ENCODE measurements at places on chromosomes 6 and 20.

DNA sequence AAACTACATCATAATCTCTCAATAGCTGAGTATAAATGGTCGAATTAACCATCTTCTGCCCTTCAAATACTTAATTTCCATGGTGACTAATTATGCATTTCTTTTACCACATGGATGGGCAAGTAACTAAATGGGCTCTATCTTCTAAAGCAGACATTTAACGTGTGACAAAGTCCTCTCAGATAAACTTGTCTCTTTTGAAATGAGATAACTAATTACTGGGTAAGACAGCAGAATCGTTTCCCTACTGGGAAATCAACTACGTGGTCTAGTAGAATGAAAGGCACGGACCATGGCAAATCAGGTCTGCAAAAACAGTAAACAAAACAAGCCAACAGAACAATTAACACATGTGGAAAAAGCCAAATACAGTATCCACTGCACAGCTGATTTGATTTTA is 137.7 kb downstream of the BACH2 start:
- DNase-seq: no peak

- peak; percentile 96 for DNase-seq
Observed at GRCh38 chr6:154733626-154734382, 588 bp downstream of the SCAF8 start.

DNA sequence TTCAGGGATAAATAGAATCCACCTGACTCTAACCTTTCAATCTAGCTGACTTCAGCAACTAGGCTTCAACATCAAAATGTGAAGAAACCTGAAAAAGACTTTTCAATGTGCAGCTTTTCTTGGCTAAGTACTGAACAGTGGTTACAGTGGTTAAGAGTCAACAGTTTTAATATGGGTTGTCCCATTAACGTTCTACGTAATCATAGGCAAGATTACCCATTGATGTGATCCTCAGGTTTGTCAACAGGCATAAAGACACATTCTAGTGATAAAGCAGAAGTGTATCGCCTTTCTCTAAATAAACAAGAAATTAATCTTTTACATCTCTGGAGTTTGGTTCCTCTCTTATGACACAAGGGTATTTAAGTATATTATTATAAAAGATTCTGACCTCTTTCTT is 154.1 kb upstream of the RUNX2 start:
- no peak for DNase-seq

DNA sequence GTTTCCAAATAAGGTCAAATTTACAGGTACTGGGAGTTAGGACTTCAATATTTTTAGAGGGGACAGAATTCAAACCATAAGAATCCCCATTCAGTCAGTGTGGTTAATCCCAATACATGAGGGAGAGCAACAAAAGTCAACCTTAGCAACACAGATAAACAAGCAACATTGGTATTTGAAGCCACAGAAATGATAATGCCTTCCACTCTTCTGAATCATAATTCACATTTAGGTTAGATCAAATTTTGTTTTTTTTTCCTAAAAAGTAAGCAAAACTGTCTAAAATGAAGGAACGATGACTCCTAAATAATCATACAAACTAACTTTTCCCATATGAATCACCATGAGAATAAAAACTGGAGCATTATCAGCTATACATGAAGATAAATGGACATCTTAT is 246.0 kb upstream of the TENT5A start:
- DNase-seq: no peak

DNA sequence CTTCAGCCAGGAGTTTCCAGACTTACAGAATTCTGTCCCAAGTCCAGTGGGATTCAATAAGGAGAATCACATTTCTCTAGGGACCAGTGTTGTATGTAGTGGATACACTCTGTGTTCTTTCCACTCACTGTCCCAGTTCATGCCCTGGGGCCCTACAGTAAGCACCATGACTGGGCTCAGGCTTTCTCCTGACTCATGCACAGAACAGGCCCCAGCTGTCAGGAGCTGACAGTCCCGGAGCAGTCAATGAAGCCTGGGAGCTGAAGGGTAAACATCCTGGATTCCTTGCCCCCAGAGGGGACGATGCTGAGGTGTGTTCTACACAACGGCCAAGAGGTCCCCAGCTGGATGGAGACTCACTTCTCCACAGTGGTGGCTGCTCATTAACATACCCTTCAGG is 40.2 kb upstream of the LRFN2 start:
- peak; percentile 62 for DNase-seq

DNA sequence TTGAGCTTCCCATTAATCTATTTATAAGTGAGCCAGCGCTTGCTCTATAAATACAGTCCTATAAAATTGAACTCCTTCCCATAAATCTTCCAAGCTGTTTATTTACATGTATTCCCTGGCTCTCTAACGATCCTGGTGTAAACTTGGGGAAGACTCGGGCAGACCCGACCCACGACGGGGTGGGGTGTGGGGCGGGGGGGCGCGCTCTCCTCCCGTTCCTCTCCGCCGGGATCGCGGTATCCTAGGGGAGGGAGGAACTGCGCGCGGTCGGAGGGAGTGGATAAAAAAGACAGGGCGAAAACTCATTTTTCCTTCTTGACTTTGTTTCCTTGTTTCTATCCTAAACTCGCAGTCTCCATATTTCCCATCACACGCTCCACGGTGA is 31.1 kb downstream of the TFAP2B start:
- DNase-seq: no peak

DNA sequence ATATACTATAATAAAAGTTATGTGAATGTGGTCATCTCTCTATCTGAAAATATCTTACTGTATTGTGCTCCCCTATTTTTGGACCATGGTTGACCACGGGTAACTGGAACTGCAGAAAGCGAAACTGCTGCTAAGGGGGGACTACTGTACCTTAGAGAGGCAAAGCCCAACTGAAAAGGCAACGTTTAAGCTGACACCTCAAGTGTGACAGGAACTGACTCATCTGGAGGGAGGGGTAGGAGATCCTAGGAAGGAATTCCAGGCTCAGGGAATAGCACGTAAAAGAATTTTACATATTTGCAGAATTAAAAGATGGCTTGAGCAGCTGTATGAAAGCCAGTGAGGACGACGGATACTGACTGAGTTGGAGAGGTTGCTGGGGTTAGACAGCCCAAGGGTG is 34.8 kb downstream of the ELOVL2 start:
- DNase-seq: peak; percentile 74

- no peak for DNase-seq
Observed at GRCh38 chr6:76701610-76702009, 629.1 kb upstream of the IMPG1 start.

GRCh38 chr6:63600136-63600535 is 27.9 kb downstream of the LOC128125822 start:
- no peak for DNase-seq

DNA sequence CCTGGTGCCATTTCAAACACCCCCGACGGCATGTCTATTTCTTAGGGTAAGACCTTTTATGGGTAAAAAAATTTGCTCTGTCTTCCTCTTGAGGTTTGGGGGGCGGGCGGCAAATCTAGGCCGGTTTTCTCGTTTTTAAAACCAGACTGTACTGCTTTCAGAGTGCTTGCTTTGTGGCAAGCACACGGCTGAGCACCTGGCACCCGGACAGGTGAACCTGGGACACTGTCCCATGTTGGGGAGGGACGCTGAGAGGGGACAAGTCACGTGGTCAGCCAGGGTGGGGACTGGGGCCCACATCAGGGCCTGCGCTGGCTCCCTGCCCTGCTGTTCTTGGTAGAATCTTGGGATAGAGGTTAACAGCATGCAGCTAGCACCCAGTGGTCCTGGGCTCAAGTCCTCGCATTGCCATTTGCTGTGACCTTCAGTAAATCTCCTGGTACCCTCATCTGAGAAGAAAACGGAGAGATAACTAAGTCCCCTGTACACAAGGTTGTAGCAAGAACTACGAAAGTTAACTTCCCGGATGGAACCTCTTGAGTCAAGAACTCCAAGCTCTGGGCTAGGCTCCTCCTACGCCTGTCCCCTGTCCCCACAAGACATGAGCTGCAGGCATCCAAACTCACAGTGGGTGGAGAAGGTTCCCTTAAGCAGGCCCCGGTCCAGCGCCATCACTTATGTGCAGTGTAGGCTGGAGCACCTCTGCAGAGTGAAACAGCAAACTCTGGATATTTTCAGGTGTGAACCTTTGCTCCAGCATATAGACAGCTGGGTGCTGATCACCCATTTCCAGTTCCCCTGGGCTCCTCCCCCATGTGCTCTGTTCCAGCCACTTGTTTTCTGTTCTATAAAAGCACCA is 41.7 kb downstream of the PMEPA1 start:
- no peak for DNase-seq

DNA sequence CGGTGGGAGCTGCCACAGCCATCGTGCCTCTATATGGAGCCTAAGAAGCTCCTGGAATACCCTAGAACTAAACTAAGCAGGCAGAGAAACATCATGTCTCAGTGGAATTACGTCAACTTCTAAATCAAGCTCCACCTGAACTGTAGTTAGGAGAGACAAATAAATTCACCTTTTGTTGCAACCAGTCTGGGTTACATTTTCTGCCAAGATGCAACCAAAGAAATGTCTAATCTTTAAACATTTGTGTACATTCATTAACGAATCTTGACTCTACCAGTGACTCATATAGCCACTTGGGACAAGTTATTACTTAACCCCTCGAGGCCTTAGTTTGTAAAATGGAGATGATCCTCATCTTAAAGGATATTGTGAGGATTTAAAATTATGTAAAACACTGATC is 8.9 kb downstream of the PTPRK start:
- DNase-seq: no peak

GRCh38 chr20:34061695-34062094 is 50.3 kb downstream of the EIF2S2 start:
- DNase-seq: no peak

Data from trophoblast cell (in vitro differentiated cells and primary cell).